ENCODE measurements at places on chromosomes 5 and 9. TPM values are rescaled to one million over a fixed set of nuclear protein-coding genes. Genes with fewer than 3 reads are reported as not detected.

- DNase-seq: peak; percentile 47
These were observed 5.3 kb downstream of the PRXL2C start for GRCh38 chr9:96649620-96650324.

GRCh38 chr9:18036422-18037187 is 437.3 kb upstream of the ADAMTSL1 start:
- DNase-seq: no peak

- DNase-seq: peak; percentile 75
These were observed 10.5 kb upstream of the IRF1 start for GRCh38 chr5:132500931-132501628.

- peak; percentile 91 for DNase-seq
These were observed 61.8 kb downstream of the SPATA31C2 start for GRCh38 chr9:88076286-88077070.

DNA sequence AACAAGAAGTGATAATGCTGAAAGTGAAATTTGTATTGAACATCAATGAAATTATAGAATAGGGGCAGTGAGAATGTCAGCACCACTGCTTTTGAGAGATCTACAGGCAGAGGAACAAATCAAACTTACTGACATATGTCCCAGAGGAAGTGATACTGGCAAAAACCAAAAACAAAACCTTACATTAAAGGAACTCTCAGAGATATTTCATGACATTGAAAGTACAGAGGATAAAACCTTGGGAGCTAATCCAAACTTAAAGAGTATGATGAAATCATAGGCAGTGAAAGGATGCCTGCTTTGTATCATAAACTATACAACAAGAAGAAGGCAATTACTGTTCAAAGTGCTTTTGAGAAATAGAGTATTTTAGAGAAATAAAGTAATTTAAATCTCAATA is 90.4 kb upstream of the SV2C start:
- no peak for DNase-seq

GRCh38 chr5:90932052-90932699 is 373.6 kb downstream of the ADGRV1 start:
- DNase-seq: peak; percentile 85

DNA sequence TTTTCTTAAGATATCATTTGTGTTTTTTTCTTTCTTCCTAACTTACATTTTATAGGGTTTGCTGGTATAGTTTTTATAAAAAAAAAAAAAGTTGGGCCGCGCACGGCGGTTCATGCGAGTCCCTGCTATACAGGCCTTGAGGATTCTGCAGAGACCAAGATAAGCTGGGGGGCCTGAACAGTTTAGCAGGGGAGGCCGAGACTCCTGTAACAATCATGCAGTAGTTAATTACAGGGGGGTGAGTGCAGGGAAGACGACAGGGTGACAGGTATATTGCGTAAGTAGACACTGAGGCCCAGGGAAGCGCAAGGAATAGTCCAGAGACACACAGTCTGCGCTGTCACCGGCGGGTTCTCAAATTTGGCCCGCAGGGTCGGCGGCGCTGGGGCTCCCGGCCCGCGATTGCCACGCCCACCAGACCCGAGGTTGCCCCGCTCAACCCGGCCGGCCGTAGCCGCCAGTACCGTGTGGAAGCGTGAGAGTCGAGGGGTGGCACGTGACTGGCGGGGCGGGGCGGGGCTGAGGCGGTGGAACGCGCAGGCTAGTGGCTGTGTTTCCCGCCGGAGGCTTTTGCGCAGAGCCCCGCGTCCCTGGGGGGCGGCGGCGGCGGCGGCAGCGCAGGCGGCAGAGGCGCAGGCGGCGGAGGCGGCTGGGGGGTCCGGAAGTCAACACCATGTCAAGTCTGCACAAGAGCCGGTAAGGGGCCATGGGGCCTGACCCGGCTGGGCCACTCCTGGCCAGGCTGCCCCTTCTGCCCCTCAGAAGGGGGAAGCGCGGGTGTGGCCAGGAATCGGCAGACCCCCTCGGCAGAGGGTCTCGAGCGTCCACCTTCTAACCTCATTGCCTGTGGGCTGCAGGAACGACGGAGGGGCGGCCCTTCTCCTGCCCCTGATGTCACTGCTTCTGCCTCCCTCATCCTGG is at the start of gene TBC1D13:
Gene TBC1D13 (plus strand): TSS at position 573 of the 921 bp plus-strand sequence. CDS start 101 bp downstream, at position 674.
- DNase-seq: peak; percentile 93

DNA sequence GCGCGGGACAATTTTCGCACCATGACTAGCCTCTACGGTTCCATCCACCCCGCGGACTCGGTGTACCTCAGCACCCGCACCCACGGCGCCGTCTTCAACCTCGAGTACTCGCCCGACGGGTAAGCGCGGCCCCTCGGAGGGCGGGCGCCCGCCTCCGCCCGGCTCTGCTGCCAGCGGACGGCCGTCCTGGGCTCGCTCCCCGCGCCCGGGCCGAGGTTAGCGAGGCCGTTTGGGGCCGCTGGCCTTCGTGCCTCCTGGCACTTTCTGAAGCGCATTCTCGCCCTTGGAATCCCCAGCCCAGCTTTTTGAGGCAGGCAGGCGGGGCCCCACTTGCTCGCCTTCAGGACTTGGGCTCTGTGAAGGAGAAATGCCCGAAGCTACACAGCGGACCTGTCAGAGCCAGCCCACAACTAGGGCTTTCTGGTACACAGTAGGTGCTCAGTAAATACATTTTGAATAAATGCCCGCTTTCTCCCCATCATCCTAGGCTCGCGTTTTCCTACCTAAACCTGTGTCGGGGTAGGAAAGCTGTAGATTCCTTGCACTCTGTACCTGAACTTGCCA is 772 bp downstream of the DCAF10 start:
- DNase-seq: no peak

Gene COL15A1
- total RNA-seq: 455 TPM

DNA sequence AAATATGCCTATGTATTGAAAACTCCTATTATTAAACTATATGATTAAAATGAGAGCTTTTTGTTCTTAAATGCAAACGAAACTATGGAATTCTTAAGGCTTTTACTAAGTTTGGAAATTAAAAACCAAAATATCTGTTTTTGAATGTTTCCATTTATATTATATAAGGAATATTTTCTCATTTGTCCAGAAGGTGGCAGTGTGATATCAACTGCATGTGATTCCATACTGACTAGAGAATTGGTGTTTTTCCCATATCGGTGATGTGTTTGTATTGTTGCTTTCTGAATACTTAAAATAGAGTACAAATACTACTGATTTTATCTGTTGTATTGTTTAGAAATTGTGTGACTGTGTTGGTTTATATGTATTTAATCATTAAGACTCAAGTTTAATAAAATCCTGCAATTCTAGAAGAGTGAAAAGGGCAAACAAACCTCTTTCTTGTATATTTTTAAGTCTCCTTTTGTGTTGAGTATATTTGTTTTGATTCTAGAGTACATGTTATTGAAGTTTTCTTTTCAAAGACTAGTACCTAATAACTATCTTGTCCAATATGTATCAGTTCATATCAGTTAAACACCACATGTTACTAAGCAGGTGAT is 320.8 kb downstream of the CCDC171 start:
- DNase-seq: peak; percentile 83
